WTC11 (cell line): ENCODE measurements at places on chromosomes 7 and 10.

- no peak for DNase-seq
Measured at GRCh38 chr10:15339892-15340291, 31.2 kb downstream of the FAM171A1 start.

DNA sequence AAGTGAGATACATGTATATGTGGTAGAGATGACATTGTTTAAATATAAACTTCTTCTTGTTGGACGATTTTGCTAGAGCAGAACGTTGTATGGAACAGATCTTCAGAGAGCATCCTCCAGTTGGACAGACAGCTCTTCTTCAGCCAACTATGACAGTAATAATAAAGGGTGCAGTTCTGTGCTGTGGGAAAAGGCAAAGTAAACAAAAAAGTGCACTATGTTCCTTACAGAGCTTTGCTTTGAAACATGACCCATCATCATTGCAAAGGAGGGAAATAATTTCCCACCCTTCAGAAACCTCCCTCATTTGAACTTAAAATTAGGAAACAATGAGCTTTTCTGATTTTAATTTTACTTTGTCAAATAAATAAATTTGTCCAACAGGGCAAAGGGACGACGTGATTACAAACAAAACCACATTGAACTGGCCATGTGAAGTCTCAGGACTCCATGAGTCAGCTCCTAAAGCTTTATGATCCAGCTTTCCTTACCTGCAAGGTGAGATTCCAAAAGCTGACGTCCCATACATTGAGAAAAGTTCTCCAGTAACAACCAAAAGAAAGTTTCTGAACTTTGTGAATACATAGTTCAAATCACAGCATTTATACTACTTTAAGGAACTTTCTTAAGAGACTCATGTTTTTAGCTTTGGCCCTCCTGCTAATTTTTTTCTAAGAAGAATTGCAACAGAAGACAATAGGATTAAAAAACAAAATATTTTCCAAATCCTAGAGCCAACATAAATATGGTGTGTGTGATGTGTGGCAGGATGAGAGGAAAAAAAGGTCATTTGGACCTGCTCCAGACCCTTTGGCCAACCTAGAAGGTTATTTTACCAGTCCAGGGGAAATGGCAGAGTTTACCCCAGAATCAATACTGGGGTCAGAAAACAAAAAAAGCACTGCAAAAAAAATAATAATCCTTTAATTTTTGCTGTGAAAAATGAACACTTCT, 565.4 kb upstream of the NRP1 start:
- no peak for DNase-seq

DNA sequence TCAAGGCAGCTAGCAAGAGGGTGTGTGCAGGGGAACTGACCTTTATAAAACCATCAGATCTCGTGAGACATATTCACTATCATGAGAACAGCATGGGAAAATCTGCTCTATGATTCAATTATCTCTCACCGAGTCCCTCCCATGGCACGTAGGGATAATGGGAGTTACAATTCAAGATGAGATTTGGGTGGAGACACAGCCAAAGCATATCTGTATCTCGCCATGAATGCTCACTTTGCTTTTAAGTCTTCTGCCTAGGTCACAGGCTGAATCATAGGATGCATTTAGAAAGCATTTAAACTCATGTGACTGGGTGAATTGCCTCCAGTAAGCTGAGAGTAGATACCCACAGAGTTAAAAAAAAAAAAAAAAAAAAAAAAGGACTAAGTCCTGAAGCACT, 220.0 kb downstream of the AGMO start:
- DNase-seq, result no peak

GRCh38 chr10:3136763-3137611, 35.6 kb downstream of the PITRM1 start:
- no peak for DNase-seq

- no peak for DNase-seq
Measured at GRCh38 chr10:67520924-67521520, 175.0 kb downstream of the CTNNA3 start.

DNA sequence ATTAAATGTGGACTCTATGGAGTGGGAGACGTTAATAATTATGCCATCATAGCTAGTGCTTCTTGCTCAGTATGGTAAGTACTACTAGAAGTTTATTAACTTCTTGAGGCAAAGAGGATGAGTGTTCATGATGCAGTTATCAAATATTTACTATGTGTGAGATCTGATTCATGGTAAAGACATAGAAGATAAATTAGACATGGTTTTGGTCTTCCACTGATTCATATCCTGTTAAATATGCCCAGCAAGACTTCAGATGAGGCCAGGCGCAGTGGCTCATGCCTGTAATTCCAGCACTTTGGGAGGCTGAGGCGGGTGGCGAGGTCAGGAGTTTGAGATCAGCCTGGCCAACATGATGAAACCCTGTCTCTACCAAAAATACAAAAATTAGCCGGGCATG, 547.1 kb upstream of the ANKRD30A start:
- no peak for DNase-seq

DNA sequence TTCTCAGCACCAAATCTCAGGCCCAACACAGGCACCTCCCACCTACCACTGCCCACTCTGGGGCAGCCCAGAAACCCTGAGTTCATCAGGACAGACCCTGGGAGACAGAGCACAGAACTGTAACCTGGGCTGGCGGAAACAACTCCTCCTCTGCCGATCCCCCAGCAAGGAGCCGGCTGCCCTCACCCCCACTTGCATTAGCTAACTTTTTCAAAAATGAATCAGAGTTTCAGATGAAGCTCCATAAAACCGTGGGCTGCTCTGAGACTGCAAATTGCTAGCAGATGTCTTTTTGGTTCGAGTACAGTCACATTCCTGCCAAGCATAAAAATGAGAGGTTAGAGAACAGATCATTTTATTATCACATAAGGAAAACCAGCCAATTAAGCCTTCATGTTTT, 93.4 kb upstream of the PARD3 start:
- no peak for DNase-seq

DNA sequence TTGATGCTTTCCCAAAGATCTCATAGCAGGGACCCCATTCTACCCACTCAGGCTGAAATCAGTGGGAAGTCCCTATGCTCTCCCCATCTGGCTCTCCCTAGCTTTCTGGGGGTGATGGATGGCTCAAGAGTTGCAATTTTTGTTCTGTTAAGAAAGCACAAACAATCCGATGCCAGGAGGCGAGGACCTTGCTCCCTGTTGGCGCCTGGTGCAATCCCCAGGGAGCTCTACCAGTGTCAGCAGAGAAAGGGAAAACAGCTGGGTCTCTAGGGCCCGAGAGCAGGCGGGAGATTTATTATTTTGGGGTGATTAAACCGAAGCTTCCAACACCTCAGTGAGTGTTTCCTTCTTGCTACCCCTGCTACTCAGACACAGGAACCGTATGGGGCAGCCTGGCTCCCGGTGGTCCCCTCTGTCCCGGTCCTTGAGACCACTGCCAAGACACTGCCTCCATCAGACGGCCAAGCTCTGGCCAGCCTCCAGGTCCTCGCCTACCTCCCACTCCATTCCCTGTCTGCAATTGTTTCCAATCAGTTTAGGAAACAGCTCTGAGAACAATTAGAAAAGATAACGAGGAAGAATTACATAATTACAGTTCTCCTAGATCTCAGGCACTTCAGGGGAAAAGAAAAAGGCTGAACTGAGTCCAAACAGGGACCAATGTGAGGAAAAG, 147.9 kb downstream of the PLXNA4 start:
- no peak for DNase-seq

DNA sequence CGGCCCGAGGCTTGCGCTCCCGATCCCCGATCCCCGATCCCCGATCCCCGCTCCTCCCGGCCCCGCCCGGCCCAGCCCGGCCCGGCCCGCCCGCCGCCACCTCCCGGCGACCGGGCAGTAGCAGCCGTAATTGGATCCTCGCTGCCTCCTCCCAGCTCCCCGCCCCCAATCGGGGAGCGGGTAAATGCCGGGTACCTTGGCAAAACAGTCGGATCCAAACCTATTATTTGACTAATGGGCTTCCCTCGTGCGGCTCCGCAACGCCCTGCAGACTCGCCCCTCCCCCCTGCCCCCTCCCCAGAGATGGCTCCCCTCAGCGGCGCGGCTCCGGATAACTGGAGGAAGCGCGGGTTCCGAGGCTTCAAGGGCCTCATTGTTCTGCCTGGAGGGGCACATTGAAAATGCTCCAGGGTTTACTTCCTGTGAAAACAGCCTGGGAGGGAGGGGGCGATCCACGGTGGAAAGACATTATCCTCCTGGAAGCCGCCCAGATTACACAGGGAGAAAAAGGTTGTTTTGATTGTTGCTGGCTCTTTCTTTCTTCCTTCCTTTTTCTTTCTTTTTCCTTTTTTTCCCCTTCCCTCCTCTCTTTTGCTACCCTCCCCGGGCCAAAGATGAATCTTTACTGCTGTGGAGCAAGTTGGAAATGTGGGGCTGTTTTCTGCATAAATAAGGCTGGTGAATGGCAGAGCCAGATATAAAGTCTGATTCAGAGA, 94.7 kb upstream of the ZMIZ1 start:
- DNase-seq, result peak; percentile 82

- peak; percentile 55 for DNase-seq
Measured at GRCh38 chr10:70323697-70324338, 40.0 kb upstream of the NPFFR1 start.

GRCh38 chr7:7639847-7640220, 718 bp upstream of the UMAD1 start:
- DNase-seq, result no peak

- DNase-seq, result no peak
Measured at GRCh38 chr10:55232553-55232952, 431.5 kb upstream of the PCDH15 start.

DNA sequence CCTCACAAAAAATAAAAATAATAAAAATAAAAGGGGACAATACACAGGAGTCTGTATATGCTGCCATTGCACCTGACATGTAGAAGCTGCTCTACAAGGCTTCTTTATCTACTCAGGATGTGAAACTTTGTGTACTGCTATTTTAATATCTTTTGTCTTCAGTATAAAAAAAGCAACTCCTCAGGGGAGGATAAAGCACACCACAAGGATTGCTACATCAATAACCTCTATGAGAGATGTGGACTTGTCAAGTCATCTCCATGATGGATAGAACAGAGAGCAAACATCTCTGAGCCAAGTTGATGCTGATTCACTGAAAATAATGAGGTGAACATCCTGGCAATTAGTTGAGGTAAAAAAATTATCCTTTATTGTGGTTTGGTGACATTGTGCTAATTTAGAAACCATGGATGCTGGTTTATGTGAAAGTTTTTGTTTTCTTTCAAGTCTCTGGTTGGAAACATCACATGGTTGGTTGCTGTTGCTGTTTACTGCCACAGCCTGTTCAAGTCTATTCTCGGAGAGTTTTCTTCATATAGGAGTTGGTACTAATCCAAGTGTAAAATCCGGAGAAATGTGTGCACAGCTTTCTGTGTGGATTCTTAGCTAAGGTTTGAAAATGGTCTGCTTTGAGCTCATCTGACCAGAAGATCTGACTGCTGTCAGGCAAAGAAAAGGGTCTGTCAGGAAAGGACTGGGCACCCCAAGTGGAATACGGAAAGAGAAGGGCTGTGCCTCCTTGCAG, 1.5 kb upstream of the HECW1 start:
- no peak for DNase-seq

- no peak for DNase-seq
Measured at GRCh38 chr7:38160003-38160571, 18.0 kb upstream of the STARD3NL start.

GRCh38 chr10:124544711-124545110, 83.1 kb downstream of the LHPP start:
- no peak for DNase-seq

- no peak for DNase-seq
Measured at GRCh38 chr10:18195060-18195799, 55.0 kb downstream of the CACNB2 start.

DNA sequence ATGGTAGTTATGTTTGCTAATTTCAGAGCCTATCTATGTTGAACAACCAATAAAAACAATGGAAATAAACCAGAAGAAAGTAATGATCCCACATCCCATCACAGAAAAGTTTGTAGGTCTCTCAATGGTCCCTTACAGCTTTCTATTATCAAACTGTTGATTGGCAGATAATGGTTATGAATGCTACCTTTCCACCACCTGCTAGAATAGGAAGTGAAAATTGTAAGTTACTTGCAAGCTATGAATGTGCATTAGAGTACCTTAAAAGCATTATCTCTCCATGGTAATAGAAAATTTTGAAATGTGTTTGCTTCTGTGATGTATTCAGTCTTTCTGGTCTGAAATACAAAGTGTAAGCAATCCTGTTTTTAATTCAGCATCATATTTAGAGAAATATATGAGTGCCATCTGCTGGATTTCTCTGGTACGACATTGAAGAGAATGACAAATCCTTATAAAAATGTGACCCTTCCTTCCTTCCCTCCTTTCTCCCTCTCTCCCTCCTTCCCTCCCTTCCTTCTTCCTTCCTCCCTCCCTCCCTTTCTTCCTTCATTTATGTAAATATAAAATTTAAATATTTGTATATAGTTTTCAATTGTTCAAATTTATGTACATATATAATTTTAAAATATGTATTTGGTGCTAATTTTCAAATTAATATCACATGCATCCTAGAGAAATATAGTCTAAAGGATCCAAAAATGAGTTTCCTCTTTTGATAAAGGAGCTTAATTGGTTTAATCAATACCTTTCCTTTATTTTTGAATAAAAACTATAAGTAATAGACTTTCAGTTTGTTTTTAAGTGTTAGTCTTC, 41.4 kb upstream of the PNLIPRP3 start:
- no peak for DNase-seq

DNA sequence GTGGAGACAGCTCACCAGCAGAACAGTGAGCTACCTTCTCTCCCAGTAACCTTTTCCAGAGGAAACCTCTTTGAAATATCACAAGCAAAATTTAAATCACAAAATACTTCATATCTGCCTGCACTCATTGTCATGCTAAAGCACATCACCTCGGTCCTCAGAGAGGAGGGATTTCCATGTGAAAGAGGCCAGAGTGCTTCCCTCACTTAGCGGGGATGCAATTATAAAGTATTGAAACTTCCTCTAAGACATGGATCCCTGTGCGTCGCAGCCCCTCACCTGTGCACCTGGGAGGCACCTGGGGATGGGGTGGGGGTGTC, 457.9 kb downstream of the DNAJB6 start:
- no peak for DNase-seq

DNA sequence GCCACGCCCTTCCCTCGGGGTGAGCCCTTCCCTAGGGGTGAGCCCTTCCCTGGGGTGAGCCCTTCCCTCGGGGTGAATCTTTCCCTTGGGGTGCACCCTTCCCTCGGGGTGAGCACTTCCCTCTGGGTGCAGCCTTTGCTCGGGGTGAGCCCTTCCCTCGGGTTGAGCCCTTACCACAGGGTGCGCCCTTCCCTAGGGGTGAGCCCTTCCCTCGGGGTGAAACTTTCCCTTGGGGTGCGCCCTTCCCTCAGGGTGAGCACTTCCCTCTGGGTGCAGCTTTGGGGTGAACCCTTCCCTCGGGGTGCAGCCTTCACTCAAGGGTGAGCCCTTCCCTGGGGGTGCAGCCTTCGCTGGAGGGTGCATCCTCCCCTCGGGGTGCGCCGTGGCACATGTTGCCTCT, 34.6 kb upstream of the INSIG1 start:
- no peak for DNase-seq

DNA sequence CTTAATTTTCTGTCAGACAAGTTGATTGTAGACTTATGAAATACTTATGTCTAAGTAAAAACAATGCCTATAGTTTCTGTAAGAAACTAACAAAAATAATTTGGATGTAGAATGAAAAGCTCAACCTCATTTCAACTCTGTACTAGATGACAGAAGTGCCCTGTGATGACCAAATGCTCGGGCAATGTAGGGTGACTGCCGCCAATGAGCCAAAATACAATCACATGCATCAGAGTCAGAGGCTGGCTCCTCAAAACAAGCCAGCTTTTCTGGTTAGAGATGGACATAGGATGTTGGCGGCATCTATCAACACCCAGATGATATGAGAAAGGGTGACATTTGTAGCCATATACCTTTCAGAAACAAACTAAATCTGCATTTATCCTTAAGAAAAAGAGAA, 23.9 kb downstream of the LMOD2 start:
- DNase-seq, result no peak
